ENCODE measurements at places on chromosomes 2 and 18.

DNA sequence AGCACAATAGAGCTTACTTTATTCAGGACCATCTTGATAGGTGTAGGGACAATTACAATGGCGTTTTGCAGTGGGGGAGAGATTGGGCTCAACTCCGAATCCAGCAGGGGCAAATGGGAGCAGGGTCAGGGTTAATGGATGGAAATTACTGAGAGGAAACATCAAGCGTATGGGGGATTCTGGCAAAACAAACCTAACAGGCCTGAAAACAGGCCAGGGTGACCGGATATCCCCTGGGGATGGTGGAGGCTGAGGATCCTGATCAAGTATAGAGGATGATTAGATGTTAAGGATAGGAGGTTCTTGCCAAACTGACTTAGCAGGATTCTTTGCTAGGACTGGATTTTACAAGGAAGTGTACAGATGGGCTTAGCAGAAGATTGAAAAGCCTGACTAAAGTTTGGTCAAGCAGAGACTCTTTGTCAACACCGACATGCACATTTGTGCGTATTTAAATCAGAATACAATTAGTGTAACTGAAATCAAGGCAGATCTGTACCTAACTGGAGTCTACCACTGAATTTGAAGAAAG is 54.5 kb upstream of the GPR45 start:
- DNase-seq, result no peak

DNA sequence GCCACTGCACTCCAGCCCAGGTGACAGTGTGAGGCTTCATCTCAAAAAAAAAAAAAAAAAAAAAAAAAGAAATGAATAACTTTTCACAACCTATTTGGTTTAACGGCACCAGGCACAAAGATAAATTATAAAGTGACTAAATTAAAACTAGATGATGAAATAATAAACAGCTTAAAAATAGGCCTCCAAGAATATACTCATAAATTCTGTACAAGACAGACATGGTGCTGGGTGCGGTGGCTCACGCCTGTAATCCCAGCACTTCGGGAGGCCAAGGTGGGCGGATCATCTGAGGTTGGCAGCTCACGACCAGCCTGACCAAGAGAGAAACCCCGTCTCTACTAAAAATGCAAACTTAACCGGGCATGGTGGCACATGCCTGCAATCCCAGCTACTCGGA is 19.7 kb downstream of the USP34 start:
- no peak for DNase-seq

- no peak for DNase-seq
Measured at GRCh38 chr18:3027370-3027891, 14.5 kb upstream of the LPIN2 start.

GRCh38 chr2:138823666-138824065 is 43.5 kb upstream of the NXPH2 start:
- DNase-seq, result no peak

DNA sequence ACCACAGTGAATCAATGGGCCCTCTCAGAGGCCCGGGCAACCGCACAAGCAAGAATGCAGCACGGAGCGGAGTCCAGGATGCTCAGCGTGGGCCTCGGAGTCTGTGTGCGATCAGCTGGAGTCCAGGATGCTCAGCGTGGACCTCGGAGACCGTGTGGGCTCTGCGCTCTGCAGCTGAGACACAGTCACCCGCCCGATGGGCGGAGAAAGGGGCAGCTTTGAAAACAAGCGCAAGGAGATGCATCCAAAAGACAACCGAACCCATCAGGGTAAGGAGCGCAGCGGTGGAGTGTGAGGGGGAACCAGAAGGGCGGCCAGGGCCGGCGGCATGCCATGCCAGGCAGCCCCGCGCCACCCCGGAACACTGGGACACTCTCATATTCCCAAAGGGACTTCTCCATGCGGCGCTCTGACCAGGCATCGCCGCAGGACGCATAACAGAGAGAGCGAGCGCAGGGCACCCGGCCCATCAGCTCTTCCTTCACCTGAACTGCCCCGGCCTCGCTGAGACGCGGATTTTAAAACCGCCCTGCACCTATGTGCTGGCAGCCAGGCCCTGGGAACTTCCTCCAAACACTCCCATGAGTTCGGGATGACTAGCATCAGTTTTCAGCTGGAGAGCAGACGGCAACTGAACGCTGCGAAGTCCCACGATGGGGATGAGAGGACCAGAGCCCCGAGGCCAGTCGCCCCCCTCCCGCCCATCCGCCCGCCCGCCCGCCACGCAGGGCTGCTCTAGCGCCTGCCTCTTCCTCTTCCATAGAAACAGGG is 44.7 kb downstream of the MC5R start:
- no peak for DNase-seq

- no peak for DNase-seq
Measured at GRCh38 chr18:51721996-51722395, 524.5 kb upstream of the MEX3C start.

DNA sequence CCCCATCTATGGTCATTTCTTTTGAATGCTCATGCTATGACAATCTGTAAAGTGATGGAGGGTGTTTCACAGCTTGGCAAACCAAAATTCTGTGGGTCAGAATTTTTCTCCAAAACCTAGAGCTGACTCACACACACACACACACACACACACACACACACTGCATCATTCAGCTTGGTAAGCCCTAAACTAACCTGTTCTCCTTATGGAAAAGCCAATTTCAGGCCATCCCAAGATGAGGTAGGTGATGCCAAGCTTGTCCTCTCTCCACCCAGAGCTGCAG is 45.0 kb upstream of the NRP2 start:
- no peak for DNase-seq

- DNase-seq, result no peak
Measured at GRCh38 chr2:213959589-213959988, 451.3 kb upstream of the VWC2L start.

GRCh38 chr18:69795791-69796190 is 151.9 kb downstream of the CD226 start:
- DNase-seq, result no peak

GRCh38 chr2:236730393-236730792 is 160.8 kb downstream of the ACKR3 start:
- DNase-seq, result no peak

DNA sequence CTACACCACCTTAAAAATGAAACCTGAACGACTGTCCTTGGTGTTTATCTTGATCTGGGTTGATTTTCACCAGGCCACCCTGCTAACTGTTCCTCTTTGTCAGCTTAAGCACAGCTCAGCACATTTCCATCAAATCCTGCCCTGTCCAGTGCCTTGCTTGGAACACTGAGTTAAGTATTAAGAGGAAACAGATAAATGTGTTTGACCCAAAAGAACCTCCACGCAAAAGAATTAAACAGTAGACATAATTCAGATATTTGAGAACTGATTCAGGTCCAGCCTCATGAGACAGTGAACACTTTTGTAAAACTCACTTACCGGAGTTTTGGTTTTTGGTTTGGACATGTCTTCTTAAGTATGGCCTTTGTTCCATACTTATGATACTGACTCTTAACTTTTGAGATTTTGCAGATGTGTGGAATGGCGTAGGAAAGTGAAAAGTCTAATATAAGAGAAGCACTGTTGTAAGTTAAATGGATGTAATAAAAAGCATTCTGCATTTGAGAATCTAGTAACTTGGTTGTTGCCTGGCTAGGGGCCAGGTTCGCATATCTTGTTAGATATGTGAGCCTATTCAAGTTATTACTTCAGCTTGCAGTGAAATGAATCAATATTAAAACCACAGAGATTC is 88.9 kb upstream of the SERPINE2 start:
- no peak for DNase-seq

GRCh38 chr2:110852051-110852450 is 119.7 kb downstream of the ACOXL start:
- no peak for DNase-seq

GRCh38 chr2:27282892-27283291 is 663 bp downstream of the TRIM54 start:
- no peak for DNase-seq

DNA sequence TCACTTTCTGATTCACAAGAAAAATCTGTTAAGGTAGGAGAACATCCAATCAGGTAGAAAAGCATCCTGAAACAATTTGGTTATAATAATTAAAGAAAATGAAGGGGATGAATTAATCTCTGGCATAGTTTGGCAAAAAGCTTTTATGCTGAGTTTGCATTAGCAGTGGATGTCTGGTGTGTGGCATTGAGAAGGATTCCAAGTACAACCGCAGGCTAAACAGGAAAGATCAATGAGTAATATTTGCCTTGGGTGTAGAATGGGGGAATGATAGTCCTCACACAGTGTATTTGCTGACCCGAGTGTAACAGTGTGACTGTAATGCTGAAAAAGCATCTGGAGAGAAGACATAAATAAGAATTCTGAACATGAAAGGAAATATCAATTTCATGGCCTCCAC is 68.3 kb upstream of the SESTD1 start:
- DNase-seq, result no peak

- no peak for DNase-seq
Measured at GRCh38 chr18:75783566-75784281, 356.2 kb upstream of the SMIM21 start.

DNA sequence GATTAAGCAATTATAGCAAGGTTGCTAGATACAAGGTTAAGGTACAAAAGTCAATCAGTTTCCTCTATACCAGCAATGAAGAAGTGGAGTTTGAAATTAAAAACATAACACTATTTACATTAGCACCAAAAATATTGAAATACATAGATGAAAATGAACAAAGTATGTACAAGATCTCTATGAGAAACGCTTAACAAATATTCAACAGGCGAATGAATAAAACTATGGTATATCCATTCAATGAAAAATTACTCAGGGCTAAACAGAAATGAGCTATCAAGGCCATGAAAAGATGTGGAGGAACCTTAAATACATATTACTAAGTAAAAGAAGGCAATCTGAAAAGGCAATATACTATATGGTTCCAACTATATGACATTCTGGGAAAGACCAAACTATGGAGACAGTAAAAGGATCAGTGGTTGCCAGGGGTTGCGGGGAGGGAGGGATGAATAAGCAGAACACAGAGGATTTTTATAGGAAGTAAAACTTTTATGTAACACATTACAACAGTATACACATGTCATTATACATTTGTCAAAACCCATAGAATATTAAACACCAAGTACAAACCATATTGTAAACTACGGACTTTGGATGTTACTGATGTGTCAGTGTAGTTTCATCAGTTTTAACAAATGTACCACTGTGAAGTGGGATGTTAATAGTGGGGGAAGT is 62.1 kb downstream of the RMDN2 start:
- DNase-seq, result no peak

- no peak for DNase-seq
Measured at GRCh38 chr2:38407111-38407682, 30.1 kb upstream of the ATL2 start.

DNA sequence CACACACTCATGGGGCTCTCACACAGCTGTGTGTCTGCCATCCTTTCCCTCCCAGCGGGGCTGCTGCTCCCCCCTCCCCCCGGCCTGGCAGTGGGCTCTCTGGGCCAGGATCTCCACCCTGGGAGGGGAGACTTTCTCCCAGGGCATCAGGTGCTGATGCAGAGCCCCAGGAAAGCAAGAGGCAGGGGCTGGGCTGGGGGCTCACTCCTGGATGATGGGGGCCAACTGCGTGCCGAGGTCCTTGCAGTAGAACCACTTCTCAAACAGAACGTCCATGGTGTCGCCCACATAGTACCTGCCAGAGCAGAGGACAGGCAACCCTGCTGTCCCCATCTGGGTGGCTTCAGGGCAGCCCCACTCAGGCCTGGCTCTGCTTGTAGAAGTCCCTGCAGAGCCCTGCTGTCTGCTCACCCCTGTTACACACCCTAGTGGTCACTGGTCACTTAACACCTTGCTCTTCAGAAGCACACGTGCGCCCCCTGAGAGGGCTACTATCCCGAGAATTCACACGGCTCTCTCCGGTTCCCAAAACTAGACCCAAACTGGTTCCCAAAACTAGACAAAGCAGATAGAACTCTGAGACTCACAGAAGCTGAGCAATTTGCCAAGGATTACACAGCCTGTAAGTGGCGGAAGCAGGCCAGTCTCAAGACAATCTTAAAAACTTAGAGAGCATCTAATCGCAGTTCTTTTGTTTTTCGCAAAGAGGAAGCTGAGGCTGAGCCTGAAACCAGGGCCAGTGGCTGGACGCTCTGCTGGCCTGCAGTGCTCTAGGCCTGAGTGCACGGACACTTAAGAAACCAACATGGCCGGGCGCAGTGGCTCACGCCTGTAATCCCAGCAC is 6.6 kb upstream of the OXER1 start:
- DNase-seq, result no peak

DNA sequence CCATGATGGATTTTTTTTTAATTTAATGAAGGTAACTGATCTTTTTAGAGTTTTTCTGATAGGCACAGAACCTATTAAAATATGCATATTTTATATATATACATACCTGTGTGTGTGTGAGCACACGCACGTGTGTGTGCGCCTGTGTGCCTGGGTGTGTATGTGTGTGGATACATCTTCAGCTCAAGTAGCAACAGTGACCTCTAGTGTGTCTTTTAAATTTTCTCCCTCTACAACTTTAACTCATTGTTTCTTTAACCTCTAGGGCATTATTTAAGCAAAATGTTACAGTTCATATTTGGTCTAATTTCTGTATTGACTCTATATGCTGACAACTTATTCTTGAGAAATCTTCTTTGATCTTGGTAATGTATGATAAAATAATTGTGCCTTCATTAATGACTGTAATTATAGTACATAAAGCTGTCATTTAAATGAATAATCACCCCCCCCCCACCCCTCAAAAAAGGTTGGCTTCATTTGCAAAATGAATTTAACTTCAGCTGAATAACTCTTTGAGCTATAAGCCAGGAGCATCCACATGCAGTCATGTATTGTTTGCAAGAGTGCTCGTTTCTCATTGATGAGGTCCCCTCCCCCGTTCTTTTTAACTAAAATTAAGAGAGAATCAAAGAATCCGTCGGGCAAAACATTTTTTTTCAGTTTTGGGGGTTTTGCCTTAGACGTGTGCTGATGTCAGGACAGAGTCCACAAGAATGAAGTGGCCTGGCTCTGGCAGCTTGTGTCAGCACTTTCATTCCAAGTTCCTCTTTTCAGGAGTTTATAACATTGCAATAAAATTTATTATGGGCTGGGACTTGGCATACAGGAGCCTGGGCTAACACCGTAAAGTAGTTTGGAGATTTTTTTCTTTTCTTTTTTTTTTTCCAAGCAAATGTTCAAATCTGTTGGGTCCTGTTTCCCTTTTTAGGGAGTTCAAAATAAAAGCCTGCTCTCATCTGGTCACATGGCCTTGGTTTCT is 80.0 kb downstream of the ETAA1 start:
- peak; percentile 10 for DNase-seq

DNA sequence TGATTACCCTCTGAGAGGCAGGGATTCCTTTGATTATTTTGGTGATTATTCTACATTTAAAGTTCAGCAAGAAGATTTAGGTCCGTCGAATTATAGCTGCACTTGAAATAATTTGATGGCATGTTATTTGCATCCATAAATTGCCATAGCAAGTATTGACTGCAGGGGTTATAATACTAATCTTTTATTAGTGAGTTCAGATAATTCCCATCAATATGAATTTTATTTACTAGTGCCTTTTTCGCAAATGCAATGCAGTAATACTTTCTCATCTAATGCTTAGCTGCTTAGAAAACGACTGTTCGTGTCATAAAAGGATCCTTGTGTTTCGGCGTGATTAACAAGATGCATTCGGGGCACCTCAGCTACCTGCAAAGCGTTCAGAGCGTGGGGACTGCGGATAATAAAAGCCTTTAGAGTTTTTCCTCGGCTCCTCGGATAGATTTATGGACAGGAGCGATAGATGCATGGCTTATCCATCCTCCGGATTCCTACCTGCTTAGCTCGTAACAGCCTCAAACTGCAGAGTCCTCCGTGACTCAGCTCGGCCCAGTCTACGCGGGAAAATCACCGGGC is 2.5 kb upstream of the GBX2 start:
- no peak for DNase-seq

GRCh38 chr2:4597400-4597799 is 894.0 kb downstream of the DCDC2C start:
- DNase-seq, result no peak

GRCh38 chr2:189553504-189554088 is 27.0 kb downstream of the SLC40A1 start:
- no peak for DNase-seq
